NCI-H524 (cell line): ENCODE measurements at places on chromosomes 1 and 21.
A peak's percentile ranks its signal among the peaks of the same experiment; 100 is the strongest.

DNA sequence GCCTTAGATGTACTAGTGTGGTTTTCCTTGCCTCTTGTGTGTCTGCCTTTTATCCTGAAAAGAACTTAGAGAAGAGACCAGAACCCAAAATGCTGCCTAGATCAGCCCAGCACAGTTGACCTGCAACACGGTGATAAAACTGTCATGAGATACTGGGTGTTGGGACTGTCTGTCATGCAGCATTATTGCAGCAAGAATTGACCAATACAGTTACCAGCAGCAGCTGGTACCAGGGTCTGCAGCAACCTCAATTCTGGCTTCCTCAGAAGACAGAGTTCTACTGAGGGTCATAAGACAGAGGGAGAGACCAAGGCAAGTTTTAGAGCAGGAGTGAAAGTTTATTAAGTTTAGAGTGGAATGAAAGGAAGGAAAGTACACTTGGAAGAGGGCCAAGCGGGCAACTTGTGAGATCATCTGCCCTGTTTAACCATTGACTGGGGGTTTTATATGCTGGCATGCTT is 182.0 kb downstream of the DYRK1A start:
- DNase-seq, result no peak

DNA sequence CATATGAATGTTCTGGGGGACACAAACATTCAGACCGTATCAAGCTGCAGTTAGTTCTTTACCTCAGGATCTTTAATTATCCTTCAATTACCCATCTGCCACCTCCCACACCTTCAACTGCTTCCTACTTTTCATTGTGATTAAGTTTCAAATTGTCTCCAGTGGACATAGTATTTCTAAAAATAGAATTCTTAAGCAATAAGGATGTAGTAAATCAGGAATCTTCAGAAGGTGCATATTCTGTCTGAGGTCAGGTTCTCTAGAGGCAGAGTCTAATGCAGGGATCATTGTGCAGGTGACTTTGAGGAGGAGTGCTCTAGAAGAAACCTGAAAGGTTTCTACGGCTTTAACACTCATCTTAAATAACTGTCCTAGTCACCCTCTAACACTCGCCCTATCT is 102.6 kb upstream of the PPP2R5A start:
- DNase-seq, result no peak

GRCh38 chr1:92989936-92990583 is 28.8 kb upstream of the DIPK1A start:
- no peak for DNase-seq

DNA sequence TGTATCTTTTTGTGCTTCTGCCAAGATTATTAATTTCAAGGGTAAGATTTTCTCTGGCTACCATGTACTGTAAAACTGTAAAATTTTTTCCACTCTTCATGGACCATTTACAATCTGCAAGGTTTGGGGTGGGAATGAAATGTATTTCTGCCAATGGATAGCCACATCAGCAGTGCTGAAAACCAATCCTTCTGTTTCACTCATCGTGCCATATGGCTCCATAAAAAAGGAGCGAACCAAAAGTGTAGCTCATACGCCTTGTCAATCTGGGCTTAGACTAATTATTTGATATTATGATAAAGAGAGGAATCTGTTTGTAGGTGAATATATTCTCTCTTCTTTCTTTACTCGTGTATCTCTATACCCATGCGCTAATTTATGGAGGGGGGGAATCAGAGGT is 3.0 kb upstream of the SLC44A5 start:
- peak; percentile 84 for DNase-seq

GRCh38 chr1:231272880-231273279 is 31.9 kb downstream of the GNPAT start:
- no peak for DNase-seq
